Stimulated activated CD4-positive, alpha-beta T cell treated with anti-CD3 and anti-CD28 coated beads, Interleukin-2, amount 100 ng/mL, for 48 hours (primary cell): ENCODE measurements at places on chromosomes 1 and 21.

GRCh38 chr1:246271516-246271915 is 235.6 kb downstream of the SMYD3 start:
- DNase-seq = no peak

GRCh38 chr1:115655306-115655663 is 13.5 kb downstream of the VANGL1 start:
- DNase-seq = no peak

GRCh38 chr1:15141935-15142539 is 11.5 kb upstream of the TMEM51 start:
- DNase-seq = no peak

GRCh38 chr1:190226006-190226405 is 251.7 kb downstream of the BRINP3 start:
- no peak for DNase-seq

DNA sequence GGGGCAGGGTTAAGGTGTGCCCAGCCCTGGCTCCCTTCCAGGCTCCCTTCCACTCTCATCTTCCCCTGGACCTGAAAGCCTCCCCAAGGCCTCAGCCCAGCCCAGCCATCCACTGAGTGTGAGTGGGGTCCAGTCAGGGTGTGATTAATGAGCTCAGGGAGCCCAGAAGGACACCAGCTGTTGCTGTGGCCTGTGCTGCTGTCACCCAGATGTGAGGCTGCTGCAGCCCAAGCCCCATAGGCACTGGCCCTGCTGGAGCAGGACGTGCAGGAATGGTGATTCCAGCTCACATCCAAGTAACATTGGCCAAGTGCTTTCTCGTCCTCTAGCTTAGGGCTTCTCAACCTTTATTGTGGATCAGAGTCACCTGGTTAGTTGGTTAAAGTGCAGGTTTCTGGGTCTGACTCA is 77.6 kb downstream of the EPHB2 start:
- no peak for DNase-seq

- DNase-seq = no peak
Observed at GRCh38 chr1:203402629-203403337, 51.9 kb upstream of the FMOD start.

DNA sequence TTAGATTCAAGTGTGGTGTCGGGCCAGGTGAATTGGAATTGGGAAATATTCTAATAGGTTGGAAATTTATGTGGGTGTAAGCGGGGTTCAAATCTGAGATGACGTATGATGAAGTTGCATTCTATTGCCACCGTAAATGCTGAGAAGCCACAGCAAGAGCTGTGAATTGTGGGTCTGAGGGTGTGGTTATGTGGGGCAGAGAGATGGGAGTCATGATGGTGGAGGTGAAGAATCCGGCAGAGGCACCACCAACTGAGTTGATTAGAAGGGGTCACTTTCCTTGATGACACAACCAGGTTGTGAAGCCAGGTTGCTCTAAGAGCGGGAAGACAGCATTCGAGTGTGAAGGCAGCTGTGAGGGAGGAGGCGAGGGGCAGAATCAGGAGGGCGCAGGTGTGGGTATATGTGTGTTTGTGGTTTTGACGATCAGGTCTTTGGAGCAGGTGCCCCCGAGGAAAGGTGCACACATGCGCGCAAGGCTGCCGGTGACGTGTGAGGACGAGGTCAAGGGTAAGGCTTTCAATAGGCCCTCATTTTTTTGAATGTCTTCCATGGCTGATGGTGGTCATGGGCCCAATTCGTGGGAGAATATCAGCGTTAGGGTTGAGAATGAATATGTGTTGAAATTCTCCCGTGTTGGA is 18.7 kb downstream of the LRRC3 start:
- DNase-seq = no peak

- DNase-seq = no peak
Observed at GRCh38 chr1:117564227-117565075, 41.4 kb upstream of the TENT5C start.

DNA sequence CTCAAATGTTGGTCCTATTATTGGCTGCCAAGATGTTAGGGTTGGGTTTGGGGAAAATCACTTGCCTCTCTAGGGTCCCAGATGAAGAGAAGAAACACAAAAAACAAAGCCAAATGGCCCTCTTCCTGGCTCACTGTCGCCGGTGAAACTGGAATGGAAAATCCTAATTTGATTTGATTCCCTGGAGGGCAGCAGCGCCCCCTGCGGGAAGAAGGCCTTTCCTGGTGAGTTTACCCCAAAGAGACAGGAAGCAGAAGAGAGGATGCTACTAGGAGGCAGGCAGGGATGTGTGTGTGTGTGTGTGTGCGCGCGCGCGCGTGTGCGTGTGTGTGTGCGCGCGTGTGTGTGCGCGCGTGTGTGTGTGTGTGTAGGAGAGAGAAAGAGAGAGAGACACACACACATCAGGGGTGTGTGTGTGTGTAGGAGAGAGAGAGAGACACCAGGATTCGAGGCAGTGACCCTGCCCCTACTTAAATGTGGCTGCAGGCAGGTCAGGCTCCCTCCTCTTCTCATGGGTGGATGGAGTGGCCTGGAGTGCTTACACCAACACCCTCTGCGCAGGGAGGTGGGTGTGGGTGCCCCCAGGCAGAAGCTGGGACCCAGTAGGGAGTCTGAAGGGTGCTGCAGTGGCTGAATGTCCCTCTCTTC is 3.1 kb upstream of the SELENON start:
- peak; percentile 87 for DNase-seq

- DNase-seq = no peak
Observed at GRCh38 chr21:17798796-17799195, 20.4 kb downstream of the C21orf91 start.

DNA sequence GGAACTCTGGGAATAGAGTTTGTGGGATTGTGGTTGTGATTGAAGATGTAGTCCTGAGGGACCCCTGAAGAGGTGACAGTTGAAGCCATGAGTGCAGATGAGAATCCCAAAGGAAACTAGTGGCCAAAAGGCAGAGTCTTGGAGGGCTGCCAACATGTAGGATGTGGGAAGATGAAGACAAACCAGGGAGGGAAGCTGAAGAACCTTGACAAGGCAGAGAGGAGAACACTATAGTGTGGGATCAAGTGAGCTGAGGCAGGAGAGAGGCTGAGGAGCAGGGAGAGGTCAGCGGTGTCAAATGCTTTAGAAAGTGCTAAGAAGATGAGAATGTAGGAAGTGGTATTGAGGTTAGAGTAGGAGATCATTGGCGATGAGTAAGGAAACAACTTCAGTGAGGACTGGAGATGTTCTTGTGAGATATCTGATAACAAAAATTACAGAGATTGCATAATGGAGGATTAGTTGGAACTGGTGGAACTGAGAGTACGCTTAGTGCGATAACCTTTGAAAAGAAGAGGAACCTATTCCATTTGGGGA is 88.5 kb upstream of the VCAM1 start:
- DNase-seq = no peak

DNA sequence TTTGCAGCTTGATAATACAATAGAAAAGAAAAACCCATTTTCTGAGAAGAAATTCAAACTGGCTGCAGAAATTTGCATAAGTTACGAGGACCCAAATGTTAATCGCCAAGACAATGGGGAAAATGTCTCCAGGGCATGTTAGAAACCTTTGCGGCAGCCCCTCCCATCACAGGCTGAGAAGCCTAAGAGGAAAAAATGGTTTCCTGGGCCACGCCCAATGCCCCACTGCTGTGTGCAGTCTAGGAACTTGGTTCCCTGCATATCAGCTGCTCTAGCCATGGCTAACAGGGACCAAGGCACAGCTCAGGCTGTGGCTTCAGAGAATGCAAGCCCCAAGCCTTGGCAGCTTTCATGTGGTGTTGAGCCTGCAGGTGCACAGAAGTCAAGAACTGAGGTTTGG is 37.5 kb upstream of the TMEM61 start:
- DNase-seq = no peak

GRCh38 chr21:33751120-33751519 is 108.8 kb downstream of the ITSN1 start:
- no peak for DNase-seq

DNA sequence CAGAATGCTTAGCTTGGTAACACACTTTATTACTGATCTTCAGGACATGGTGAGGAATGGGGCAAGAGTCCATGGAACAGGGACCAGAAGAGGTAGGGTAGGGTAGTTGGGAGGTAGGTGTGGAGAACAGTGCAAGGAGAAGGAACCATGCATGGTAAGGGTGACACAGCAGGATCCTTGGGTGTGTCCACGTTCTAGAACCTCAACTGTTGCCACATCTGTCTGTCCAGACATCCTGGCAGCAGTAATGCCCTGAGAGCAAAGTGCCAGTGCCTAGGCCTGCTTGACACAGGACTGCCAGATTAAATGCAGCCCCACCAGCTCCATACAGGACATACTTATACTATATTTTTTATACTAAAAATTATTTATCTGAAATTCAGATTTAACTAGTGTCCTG is 13.9 kb downstream of the DMAP1 start:
- no peak for DNase-seq

- DNase-seq = no peak
Observed at GRCh38 chr1:63010913-63011660, 227.2 kb downstream of the ATG4C start.

DNA sequence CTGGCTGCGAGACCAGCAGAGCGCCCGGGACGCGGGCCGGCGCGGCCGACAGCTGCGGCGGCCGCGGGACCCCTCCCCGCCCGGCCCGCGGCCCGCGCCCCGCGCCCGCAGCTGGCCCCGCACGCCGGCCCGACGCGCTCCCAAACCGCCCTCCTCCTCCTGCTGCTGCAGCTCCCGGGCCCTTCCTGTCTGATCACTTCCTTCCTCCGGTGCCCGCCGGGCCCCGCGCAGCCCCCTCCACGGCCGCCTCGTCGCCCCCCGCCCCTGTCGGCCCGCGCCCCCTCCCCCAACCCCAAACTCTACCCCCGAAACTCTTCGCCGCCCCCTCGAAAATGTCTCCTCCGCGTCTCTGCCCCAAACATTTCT is 594 bp downstream of the LUZP1 start:
- peak; percentile 10 for DNase-seq

DNA sequence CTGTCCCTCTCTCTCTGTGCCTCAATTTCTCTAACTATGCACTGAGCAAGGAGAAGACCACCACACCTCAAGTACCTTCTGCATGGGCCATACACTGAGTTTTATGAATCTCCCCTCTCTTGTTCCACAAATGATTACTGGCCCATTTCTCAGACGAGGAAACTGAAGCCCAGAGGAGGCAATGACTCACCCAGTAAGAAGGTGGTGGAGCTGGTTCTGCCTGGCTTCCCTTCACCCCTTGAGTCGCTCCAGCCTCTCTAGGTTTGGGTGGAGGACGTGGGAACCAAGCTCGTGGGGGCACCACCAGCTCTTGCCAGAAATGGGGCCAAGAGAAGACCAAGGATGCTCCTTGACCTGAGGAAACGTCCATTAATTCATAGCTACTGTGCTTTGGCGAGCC is 21.3 kb upstream of the RUNX3 start:
- DNase-seq = no peak

- DNase-seq = no peak
Observed at GRCh38 chr1:11688506-11688905, 3.0 kb upstream of the DRAXIN start.

- no peak for DNase-seq
Observed at GRCh38 chr1:203196371-203196770, 9.9 kb upstream of the CHI3L1 start.

DNA sequence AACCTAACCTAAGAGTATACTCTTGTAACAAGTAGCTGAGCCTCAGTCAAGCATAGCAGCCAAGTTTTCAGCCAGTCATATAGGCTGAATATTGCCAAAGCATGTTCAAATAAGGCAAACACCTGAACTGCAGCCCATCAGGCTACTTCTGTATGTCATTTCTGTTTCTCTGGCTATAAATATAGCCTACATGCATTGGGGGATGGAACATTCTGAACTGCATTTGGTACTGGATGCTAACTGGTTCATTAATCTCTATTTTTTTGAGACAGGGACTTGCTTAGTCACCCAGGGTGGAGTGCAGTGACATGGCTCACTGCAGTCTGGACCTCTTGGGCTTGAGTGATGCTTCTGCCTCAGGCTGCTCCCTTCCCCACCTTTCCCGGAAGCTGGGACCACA is 37.3 kb downstream of the MAST2 start:
- DNase-seq = no peak

GRCh38 chr1:67732750-67733151 is 47.8 kb downstream of the GADD45A start:
- no peak for DNase-seq

DNA sequence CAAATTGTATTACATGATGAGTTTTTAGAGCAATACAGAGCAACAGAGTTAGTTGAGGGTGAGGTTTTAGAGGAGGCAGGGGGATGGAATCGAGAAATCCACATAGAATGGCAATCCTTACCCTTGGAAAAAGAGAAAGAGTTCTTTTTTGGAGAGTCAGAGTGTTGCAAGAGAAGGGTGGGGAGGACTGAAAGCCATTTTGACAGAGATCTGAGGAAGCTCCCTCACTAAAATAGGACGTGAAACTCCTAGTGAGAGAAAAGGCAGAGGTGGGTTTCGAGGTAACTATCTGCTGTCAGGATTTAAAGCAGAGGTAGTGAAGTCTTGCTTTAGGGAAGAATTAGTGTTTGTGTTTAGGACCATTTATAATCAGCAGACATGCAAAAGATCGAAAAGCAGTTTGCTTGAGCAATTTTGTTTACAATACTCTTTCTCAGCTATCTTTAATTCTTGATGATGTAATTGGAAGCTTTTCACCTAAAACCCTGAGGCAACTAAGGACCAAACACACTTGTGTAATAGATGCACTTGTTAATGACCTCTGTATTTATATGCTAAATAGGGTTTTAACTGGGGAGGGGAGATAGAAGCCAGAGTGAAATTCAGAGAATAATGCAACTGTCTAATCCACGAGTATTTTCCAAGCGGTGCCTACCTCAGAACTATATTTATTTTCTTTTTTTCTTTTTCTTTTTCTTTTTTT is 20.0 kb downstream of the ADAMTS5 start:
- DNase-seq = no peak

DNA sequence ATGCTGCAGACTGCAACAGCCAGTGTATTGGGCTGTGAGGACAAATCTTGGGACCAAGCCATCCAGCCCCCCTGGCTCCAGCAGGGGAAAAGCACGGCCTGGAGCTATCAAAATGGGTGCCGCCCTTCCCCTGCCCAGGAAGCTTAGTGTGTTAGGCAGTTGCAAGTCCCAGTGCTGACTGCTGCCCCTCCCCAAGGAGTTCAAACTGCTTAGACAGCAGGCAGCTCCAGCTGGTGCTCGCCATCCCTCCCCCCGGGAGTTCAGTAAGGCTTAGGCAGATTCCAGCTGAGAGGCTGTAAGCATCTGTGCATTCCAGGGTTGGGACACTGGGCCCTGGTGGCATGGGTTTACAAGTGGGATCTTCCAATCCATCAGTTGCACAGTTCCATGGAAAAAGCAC is 579.6 kb upstream of the NR5A2 start:
- DNase-seq = no peak

- no peak for DNase-seq
Observed at GRCh38 chr1:237032029-237032428, 10.0 kb upstream of the RYR2 start.

DNA sequence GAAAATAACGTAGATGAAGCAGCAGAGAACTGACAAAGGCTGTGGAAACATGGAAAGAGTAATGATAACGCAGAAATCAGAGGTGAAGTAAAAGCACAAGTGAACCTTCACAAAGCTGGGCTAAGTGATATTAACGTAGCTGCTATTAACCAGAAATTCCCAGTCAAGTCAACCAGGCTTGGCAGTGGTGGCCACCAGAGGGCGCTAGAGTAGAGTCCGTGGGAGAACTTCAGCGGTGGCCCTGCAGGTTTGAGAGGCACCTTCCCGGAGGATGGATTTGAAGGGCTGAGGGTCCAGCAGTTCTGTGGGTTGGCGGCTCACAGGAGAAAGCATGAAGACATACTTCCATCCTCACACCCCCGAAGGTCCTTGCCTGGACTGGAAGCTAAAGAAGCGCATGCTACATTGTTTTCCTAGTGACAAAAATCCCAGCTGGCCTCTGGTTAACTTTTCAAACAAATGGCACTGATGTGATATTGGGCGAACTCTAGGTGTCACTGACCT is 81.7 kb upstream of the ZNF648 start:
- DNase-seq = peak; percentile 93
